ENCODE measurements at places on chromosomes 7 and 10.

- DNase-seq = no peak
Measured at GRCh38 chr10:114990991-114991390, 53.0 kb downstream of the TRUB1 start.

- no peak for DNase-seq
Measured at GRCh38 chr10:104306897-104307296, 31.4 kb downstream of the ITPRIP start.

DNA sequence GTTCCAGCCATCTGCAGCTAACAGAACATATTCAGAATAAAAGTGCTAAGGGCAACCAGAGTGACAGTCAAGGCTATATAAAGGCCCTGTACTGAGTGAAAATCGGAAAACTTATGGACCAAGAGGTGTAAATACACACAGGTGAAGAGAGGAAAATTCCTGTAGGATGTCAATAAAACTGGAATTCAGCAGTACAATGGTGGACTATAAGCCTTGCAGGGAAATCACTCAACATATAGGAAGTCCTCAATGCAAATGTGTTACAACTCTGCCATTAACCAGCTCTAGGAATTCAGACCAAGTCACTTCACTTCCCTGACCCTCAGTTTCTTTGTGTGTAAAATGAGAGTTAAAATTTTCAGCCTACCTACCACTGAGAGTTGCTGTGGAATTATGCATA, 7.7 kb downstream of the USP6NL start:
- no peak for DNase-seq

- DNase-seq = no peak
Measured at GRCh38 chr10:122154031-122154544, 117.0 kb upstream of the BTBD16 start.

DNA sequence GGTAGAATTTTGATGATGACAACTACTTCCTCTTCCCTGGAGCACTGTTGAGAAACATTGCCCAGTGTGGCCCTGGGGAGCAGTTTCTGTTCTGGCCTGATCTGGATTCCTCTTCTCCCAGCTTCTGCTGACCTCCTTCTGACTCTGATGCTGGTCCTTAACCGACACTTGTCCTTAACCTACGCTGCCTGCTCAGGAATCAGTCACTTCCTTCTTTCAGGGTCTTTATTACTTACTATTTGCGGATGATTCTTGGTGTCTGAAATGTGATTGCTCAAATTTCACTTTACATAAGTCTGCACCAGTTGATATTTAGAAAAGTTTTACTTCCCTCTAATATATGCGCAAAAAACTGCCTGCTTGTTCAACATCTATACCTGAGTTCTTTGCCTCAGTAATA, 164.1 kb downstream of the PTEN start:
- no peak for DNase-seq

DNA sequence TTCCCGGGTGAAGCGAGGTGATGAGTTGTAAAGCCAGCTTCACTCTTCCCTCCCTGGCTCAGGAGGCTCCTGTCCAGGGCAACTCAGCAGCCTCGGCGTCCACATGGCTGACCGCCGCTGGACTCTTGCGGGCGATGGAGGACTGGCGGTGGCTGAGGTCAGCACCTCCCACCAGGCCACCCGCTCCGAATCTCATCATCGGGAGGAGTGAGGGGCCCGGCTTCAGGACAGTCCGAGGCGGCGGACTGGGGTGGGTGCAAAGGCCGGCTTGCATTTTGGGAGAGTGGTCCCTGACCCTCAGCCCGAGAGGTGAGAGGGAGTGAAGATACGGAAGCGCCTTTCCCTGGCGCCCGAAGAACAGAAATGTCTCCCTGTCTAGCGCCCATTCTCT, 759 bp downstream of the DNAJB12 start:
- DNase-seq = no peak

DNA sequence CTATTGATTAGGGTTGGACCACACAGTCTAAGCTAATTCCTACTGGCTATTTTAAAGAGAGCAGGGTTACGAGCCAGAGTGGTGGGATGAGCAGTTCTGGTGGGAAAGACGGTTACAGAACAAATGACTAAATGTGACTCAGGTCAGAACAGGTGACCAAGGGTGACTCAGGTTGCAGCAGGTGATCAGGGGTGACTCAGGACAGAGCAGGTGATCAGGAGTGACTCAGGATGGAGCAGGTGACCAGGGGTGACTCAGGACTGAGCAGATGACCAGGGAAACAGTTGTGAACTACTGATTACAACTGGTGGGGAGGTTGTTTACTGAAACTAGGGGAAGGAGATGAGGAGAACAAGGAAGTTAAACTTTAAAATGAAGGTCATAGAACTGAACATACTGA, 366.3 kb downstream of the ABCA13 start:
- no peak for DNase-seq

- no peak for DNase-seq
Measured at GRCh38 chr7:18626717-18627116, 131.2 kb downstream of the HDAC9 start.

GRCh38 chr7:142642316-142642715, 107.0 kb upstream of the PRSS1 start:
- no peak for DNase-seq

DNA sequence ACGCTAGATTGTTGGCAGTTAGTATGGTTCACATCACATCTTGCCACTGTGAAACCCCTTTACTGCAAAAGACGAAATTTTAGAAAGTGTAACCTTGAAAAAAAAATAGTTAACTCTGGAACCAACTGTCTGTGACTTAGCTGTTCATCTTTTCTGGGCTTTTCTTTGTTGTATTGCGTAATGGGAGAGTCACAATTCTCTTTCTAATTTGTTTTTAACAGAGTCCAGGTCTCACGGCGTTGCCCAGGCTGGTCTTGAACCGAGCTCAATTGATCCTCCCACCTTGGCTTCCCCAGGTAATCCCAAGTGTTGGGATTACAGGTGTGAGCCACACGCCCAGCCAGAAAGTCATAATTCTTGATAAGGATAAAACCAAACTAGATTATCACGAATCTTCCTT, 14.5 kb downstream of the UBE3C start:
- DNase-seq = no peak

GRCh38 chr7:70807650-70808049, 324.3 kb upstream of the GALNT17 start:
- no peak for DNase-seq
